ENCODE measurements at places on chromosomes 5 and 9.

DNA sequence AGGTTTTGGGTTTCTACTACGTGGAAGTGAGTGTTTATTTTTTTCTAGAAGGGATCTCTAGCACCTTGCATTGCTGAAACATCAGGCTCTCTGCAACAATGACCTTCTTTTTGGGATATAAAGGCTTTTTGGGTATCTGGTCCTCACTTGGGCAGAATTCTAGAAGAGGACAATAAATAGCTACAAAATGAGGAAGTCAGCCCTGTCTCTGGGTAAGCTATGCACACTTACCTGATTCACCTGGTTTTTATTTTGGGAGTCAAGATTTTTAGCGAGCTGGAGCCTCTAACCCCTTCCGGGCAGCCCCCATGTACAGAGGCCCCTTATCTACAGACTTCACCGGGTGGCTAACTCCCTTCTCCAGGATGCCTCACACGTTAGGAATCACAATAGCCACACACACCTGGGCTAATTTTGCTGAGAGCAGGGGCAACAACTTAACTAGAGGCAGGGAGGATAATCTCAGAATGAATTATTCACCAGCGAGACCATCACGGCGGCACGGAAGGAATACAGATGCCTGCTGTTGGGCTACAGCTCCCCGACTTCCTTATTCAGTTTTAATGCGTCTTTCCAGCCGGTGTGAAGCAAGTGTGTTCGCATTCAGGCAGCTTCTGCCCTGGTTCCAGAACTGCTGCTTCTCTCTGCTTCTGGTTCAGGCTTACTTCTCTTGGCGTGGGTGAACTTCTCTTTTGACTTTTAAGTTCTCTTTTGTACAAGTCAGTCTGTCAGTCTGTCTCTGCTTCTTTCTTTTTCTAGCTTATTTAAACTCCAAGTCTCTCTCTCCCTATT is 341.0 kb upstream of the PANK3 start:
- no peak for DNase-seq

DNA sequence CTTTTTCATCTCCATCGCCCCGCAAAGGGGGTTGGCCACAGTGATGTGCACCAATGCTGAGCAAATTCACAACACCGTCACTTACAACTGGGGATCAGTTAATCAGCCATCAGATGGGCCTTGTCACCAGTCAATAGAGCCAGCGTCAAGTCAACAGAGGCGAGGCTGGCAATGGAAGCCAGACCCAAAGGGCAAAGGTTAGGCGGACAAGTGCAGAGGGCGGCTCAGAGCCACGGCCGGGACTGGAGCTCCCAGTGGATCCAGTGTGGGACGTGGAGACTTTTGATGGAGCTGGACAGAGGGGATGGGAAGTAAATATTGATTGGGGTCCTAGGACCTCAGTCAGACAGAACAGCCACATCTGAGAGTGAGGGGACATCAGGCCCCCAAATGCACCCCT is 45.7 kb downstream of the DUSP1 start:
- DNase-seq: no peak

- DNase-seq: peak; percentile 58
Measured at GRCh38 chr9:131697097-131697496, 42.8 kb downstream of the RAPGEF1 start.

GRCh38 chr5:93588352-93589151 is 5.5 kb downstream of the NR2F1 start:
- no peak for DNase-seq

- DNase-seq: no peak
Measured at GRCh38 chr5:151611127-151611775, 20.1 kb upstream of the FAT2 start.

DNA sequence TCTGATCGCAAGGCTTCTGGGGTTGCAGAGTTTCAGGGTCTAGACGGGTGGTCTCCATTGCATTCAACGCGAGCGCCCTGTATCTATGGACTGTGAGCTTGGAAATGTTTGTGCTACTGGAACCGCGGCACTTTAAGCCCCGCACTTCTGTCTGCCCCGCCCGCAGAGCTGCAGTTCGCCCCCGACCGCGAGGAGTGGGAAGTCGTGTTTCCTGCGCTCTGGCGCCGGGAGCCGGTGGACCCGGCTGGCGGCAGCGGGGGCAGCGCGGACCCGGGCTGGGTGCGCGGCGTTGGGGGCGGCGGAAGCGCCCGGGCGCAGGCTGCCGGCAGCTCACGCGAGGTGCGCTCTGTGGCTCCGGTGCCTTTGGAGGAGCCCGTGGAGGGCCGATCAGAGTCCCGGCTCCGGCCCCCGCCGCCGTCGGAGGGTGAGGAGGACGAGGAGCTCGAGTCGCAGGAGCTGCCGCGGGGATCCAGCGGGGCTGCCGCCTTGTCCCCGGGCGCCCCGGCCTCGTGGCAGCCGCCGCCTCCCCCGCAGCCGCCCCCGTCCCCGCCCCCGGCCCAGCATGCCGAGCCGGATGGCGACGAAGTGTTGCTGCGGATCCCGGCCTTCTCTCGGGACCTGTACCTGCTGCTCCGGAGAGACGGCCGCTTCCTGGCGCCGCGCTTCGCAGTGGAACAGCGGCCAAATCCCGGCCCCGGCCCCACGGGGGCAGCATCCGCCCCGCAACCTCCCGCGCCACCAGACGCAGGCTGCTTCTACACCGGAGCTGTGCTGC is 1.0 kb downstream of the ADAMTS19 start:
- DNase-seq: peak; percentile 33

GRCh38 chr5:32520356-32520755 is 65.0 kb upstream of the SUB1 start:
- no peak for DNase-seq

- DNase-seq: no peak
Measured at GRCh38 chr9:133382507-133383141, 6.5 kb downstream of the STKLD1 start.

- no peak for DNase-seq
Measured at GRCh38 chr5:134525683-134526482, 413 bp downstream of the JADE2 start.

- DNase-seq: no peak
Measured at GRCh38 chr5:41203033-41203432, 10.3 kb downstream of the C6 start.

DNA sequence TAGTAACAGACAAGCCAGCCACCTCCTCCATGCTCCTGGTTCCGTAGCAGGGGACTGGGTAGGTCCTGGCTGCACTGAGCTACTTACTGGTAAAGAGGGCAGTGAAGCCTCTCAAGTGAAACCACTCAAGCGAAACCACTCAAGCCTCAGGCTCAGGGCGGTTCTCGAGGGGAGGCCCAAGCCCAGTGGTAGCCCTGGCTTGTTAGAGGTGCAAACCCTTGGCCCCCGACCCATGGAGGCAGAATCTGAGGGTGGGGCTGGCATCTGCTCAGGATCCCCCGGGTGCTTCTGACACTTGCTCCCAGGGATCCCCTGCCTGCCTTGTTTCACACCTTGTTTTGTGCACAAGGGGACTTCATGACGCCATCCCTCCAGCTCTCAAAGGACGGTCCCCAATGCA is 76.5 kb upstream of the OLFM1 start:
- no peak for DNase-seq

DNA sequence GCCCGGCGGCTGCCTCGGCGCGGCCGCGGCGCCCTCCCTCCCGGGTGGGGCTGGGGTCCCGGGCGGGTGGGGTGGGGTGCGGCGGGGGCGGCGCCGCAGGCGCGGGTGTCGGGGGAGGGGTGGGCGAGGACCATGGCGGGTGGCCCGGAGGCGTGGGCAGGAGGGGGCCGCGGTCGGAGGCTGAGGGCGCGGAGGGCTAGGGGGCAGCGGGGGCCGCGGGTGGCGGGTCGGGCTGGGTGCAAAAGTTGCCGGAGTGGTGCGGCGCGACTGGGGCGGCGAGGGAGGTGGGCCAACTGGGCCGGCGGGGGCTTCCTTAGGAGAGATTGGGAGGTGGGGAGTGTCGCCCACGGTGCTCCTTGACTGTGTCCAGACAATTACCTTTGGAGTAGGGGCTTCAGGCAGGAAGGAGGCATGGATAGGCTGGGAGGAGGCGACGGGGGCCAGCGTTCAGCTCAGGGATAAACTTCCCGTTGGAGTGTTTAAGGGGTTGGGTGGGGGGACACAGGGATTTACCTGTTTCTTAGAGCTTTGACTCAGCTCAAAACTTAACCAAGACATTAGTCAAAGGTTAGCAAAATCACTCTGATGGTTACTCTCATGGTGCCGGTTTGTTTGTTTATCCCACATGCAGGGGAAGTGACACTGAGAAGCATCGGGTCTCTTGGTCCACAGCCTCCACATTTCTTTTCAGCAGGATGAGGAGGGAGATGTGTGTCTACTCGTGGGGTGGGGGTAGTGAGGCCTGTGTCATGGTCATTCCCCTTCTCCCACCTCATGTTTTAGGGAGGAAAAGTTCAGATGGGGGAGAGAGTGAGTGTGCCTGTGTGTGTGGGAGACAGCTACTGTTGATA is 859 bp downstream of the CSNK1G3 start:
- peak; percentile 47 for DNase-seq

GRCh38 chr5:50663636-50664035 is 2.8 kb upstream of the PARP8 start:
- no peak for DNase-seq

- no peak for DNase-seq
Measured at GRCh38 chr9:92297611-92298010, 4.1 kb upstream of the IARS1 start.

DNA sequence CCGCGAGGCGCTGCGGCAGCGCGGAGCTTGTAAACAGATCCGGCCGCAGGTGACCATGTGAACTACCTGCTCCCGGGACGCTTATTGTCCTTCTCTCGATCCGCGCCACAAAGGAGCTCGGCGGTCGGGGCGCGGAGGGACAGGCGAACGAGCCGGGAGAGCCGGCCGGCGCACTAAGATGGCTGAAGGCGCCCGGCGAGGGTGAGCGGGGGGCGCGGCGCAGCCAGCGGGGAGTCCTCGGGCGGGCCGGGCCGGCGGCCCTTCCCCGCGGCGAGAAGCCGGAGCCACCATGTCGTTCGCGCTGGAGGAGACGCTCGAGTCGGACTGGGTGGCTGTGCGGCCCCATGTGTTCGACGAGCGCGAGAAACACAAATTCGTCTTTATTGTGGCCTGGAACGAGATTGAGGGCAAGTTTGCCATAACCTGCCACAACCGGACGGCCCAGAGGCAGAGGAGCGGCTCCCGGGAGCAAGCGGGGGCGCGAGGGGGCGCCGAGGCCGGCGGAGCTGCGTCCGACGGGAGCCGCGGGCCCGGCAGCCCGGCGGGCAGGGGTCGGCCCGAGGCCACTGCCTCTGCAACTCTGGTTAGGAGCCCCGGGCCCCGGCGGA is 535 bp downstream of the JMY start:
- peak; percentile 23 for DNase-seq

DNA sequence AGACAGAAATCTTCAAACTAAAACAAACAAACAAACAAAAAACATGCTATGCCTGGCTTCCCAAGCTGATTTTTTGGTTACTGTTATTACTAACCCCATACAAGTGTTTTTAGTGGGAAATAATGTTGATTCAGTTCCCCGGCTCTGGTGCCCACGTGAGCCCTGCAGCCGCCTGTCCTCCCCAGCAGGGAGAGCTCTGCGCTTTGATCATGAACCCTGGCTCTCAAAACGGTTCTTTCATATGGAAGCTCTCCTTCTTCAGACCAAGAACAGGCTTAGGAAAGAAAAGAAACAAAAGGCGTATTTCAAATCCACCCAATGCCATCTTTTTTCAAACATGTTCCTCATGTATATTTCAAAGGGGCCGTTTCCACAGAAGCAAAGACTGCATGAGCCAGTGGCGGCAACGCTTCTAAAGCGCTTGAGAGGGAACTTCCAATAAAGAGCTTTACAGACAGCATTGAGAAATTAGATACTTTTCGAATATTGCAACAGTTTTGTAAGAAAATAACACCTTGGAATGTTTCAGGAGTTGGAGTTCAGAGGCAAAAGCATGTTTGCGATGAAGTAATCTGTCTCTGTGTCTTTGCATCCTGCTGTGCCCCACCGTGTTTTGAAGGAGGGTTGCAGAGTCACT is 74.8 kb downstream of the ICE1 start:
- DNase-seq: no peak

DNA sequence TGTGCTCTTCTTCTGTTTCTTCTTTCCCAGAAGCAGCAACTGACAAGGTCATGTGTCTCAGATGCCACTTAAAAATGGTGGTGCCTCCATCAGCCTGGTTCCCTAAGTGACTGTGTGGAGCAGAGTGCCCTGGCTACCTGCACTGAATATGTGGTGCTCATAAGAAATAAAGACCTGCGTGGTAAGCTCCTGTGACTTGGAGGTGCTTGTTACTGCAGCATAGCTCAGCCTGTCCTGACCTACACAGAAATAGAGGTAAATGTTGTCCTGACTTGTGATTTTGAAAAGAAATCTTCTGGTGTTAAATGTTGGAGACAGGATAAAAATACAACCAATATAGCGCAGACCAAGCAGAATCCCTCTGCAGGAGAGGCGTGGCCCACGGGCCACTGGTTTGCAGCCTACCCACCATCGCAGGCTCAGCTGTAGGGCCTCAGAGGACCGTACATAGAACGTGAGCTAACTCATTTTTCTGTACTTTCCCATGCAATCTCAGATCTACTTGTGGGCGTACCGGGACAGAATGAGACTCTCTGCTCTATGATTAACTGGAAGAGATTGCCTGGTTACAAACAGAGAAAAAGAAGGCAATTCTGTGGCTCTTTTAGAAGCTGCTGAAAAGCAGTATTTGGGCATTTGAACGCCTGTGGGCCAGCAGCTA is 79.4 kb upstream of the UNC5A start:
- DNase-seq: no peak

DNA sequence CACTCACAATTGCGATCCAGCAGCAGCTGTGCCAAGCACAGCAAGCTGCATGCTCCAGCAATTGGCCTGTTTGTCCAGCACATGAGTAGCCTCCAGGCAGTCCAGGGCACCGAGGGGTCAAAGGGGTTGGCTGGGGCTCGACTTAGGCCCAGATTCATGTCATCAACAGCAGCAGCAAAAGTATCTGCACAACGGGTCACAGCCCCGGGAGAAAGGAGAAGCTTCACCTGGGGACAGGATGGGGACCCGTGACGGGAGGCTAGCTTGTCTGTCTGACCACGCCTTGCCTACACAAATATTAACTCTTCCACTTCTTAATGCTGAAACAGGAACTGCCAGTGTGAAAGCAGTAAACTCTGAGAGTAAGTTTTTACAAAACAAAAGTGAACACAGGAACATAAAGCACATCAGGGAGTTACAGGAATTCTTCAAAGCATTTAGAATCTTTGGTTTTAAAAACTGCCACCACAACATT is 191.2 kb downstream of the PIK3R1 start:
- no peak for DNase-seq

GRCh38 chr9:127336506-127337352 is 60.2 kb upstream of the SLC2A8 start:
- peak; percentile 52 for DNase-seq

- DNase-seq: no peak
Measured at GRCh38 chr5:175246242-175246888, 197.6 kb downstream of the DRD1 start.

GRCh38 chr5:850511-851006 is at the start of gene ZDHHC11:
ZDHHC11 (minus strand) TSS chr5:850986; CDS start chr5:850602, 384 bp downstream.
- DNase-seq: no peak

Measured in right renal pelvis (tissue), 4 donors.